Lower leg skin (tissue), 4 donors: ENCODE measurements at places on chromosomes 5 and 9.
A peak's percentile ranks its signal among the peaks of the same experiment; 100 is the strongest.

- no peak for DNase-seq
Observed at GRCh38 chr5:81675420-81675819, 75.5 kb downstream of the SSBP2 start.

- DNase-seq = no peak
Observed at GRCh38 chr9:89625721-89626687, 21.2 kb downstream of the GADD45G start.

DNA sequence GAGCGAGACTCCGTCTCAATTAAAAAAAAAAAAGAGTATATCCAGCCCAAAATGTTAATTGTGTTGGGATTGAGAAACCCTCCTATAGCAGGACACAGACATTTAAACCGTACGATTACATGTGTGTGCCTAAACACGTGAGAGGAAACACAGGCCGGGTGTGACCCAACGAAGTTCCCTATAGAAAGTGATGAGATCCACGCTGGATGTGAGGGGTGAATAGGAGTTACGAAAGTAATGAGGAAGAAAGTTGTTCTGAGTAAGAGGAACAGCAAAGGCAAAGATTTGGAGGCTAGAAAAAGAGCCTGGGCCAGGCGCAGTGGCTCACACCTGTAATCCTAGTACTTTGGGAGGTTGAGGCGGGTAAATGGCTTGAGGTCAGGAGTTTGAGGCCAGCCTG lies 13.6 kb downstream of the NAIF1 start:
- DNase-seq = no peak

GRCh38 chr5:178794433-178794832 lies 64.0 kb upstream of the ZNF354A start:
- DNase-seq = no peak

- DNase-seq = no peak
Observed at GRCh38 chr9:72454871-72455491, 66.4 kb upstream of the TMC1 start.

DNA sequence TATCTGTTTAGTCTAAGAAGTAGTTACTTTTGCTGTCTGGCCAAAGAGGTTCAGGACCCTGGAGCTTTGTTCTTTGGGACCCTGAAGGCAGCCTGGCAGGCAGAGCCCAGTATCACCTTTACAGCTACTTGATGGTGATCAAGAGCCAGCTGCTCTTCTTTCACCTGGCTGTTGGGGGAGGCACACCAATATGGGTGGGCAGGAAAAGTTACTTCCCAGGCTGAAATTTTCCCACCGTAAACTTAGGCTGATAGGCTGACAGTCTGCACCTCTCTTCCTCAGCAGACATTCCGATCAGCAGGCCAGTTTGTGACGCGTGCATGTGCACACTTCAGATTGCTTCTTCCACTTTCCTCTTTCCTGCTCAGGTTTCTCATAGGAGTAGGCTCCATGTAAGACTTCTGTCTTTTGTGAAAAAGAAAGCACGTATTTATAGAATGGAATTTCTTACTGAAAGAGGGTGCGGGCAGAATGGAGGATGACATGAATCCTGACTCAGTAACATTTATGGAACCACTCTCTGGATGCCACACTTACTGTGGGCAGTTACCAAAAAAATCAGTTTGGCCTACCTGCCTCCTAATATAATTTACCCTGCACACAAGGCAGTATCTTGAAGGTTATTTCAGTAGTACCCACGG lies 223.9 kb upstream of the DMRT1 start:
- DNase-seq = no peak

DNA sequence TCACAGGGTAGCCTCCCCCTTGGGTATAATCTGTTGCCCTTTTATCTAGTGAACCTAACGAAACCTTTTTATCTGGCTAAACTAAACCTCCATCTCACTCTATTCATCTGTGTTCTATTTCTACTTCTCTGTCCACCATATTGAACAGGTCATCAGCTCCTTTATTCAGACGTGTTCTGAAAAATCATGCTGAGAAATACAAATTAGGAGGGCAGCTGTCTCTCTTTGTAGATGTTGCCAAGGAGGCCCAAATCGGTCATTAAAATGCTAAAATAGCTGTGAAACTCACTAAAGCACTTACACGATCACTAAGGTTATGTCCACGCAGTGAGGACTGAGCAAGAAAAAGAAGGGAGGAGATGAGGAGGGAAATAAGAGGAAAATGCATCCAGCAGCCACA lies 115.6 kb upstream of the RETREG1 start:
- DNase-seq = no peak

- no peak for DNase-seq
Observed at GRCh38 chr5:115770466-115770865, 46.0 kb downstream of the CDO1 start.

- DNase-seq = peak; percentile 84
Observed at GRCh38 chr9:137306066-137306849, 4.2 kb upstream of the NRARP start.

DNA sequence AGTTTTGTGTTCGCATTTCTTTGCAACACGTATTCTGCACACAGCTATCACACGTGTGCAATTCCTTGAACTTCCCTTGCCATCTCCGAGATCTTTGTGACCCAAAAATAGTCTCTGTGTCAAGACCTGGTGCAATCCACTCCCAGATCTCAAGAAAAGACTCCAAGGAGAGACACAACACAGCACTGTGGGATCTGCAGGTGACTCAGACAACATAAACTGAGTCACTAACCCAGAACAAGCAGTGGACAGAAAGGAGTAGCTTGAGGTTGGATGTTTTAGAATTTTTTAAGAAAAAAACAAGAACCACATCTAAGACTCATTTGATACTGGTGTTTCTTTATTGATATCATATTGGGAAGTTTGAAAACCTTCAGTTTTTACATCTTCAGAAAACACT lies 396.9 kb downstream of the AGTPBP1 start:
- DNase-seq = no peak

- DNase-seq = no peak
Observed at GRCh38 chr5:171705036-171705435, 80.6 kb upstream of the SMIM23 start.

GRCh38 chr5:2148312-2149194 lies 265.8 kb upstream of the IRX4 start:
- DNase-seq = no peak

- DNase-seq = no peak
Observed at GRCh38 chr5:13975246-13975645, 30.8 kb upstream of the DNAH5 start.

GRCh38 chr9:114116126-114116747 lies 17.1 kb upstream of the KIF12 start:
- DNase-seq = peak; percentile 70

- DNase-seq = no peak
Observed at GRCh38 chr9:32431940-32432555, 47.6 kb downstream of the ACO1 start.

DNA sequence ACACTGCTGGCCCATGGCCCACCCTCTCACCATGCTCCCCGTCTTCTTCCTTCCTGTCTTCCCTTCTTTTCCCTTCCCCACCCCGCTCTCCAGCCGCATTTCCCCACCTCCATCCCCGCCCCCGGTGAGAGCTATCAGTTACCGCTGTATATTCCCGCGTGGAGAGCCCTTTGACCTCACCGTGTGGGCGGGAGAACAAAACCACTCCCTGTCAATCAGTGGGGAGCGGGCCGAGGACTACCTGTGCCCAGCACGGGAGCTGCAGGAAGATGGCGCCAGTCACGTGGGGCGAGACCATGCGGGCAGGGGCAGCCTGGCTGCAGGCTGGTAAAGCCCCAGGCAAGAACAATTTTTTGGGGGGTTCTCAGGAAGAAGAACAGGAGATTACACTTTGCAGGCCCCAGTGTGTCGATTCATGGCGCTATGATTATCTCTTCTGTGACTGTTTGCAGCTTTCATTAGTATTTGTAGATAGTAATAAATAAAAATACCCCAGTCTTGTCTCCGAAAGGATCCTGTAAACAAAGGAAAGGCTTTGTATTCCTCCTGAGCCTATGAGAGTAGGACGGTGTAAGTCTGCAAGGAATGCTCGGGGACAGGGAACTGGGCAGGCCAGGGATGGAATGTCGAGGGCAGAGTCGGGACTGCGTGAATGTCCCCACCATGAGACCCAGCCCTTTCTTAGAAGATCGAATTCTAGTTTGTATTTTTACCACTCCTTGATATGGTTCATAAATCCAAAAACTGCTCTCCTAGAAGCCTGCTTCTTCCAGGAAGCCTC lies 14.8 kb upstream of the DMRT1 start:
- no peak for DNase-seq

GRCh38 chr9:90023861-90024260 lies 419.0 kb downstream of the GADD45G start:
- no peak for DNase-seq

- no peak for DNase-seq
Observed at GRCh38 chr9:27836661-27837401, 263.6 kb upstream of the C9orf72 start.

GRCh38 chr5:142499591-142500226 lies 174.9 kb upstream of the SPRY4 start:
- no peak for DNase-seq

GRCh38 chr9:105093685-105094084 lies 150.8 kb upstream of the SLC44A1 start:
- DNase-seq = no peak

DNA sequence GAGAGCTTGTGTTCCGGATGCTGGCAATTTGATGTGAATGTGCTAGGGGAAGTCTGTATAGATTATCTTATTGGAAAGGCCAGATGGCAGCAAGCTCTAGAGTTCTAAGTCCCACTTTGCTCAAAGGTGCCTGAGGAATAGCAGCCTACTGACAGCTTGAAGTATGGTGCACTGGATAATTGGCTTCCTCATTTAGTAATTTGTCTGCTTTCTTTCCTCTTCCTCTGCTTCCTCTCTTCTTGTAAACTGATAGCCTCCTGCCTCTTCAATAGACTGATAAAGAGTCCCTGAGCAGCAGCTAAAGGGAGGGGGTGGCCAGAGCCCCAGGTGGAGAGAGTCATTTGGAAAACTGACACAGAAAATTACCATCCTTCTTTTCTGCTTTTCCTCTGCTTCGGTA lies 177.3 kb downstream of the FGF1 start:
- no peak for DNase-seq

DNA sequence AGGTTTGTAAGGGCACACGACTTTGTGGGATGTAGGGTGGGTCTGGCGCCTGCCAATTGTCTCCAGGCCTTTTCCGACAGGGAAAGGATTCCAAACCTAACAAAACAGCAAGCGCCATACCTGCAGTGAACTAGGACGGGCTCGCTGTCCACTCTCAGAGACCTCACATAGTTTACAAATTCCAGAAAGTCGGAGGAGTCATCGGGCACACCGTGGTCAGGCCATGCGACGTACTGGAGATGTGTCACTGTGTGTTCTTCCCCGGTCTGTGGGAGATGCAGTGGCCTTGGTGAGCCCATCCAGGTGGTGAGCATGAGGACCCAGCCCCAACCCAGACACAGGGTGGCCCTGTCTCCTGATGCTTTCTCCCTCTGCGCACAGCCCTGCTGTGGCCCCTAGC lies 61.3 kb upstream of the EPB41L4B start:
- DNase-seq = no peak
